Colonic mucosa (tissue), 4 donors: ENCODE measurements at places on chromosomes 1 and 21. TPM values are rescaled to one million over a fixed set of nuclear protein-coding genes. Genes with fewer than 3 reads are reported as not detected.

ITPKB gene
- 11.6 TPM for total RNA-seq

ZBTB18 gene
- 23.8 TPM for total RNA-seq

IFI44 gene
- 4.4 TPM for total RNA-seq

SLC1A7 gene
- total RNA-seq = 0.50 TPM

AKR7A3 gene
- 97.0 TPM for total RNA-seq

HPDL gene
- 4.3 TPM for total RNA-seq

EPHB2 gene
- total RNA-seq = 71.9 TPM

CCT3 gene
- 294 TPM for total RNA-seq

SLC25A34 gene
- total RNA-seq = 16.0 TPM

FCMR gene
- total RNA-seq = 2.3 TPM

BACE2 gene
- total RNA-seq = 69.5 TPM

IFT25 gene
- total RNA-seq = 17.5 TPM

MSH4 gene
- 0.20 TPM for total RNA-seq

APCS gene
- total RNA-seq = not detected

FMO5 gene
- 65.6 TPM for total RNA-seq

THEM5 gene
- not detected for total RNA-seq

OR2L5 gene
- total RNA-seq = not detected

PGLYRP3 gene
- not detected for total RNA-seq

CTTNBP2NL gene
- total RNA-seq = 93.3 TPM

ADGRL2 gene
- 10.5 TPM for total RNA-seq

VPS45 gene
- 30.6 TPM for total RNA-seq

PRAMEF17 gene
- total RNA-seq = not detected

RPL22 gene
- 314 TPM for total RNA-seq

PDZK1IP1 gene
- 85.2 TPM for total RNA-seq

FCRL4 gene
- total RNA-seq = not detected

TMEM200B gene
- total RNA-seq = 1.5 TPM

POTED gene
- total RNA-seq = not detected

PHF13 gene
- 8.0 TPM for total RNA-seq

CLCA2 gene
- 1.2 TPM for total RNA-seq

ATP5PB gene
- total RNA-seq = 488 TPM

ETV3L gene
- not detected for total RNA-seq

RGSL1 gene
- not detected for total RNA-seq

DTL gene
- total RNA-seq = 19.9 TPM

KRTAP19-3 gene
- total RNA-seq = not detected

DDR2 gene
- 26.5 TPM for total RNA-seq

ITGB3BP gene
- total RNA-seq = 19.7 TPM

SCP2 gene
- total RNA-seq = 178 TPM

S100A7A gene
- total RNA-seq = not detected

RHOU gene
- total RNA-seq = 13.3 TPM

WDR64 gene
- total RNA-seq = not detected

NCMAP gene
- 2.7 TPM for total RNA-seq

KIF17 gene
- 1.4 TPM for total RNA-seq

CASQ1 gene
- not detected for total RNA-seq

JAM2 gene
- 3.7 TPM for total RNA-seq

PLPP3 gene
- total RNA-seq = 33.3 TPM

LTN1 gene
- 21.1 TPM for total RNA-seq

KRTAP11-1 gene
- not detected for total RNA-seq

NFASC gene
- total RNA-seq = 12.1 TPM

RHD gene
- not detected for total RNA-seq

SOX13 gene
- 34.9 TPM for total RNA-seq

FNDC5 gene
- total RNA-seq = 0.45 TPM

CRB1 gene
- 0.17 TPM for total RNA-seq

OR6K3 gene
- total RNA-seq = not detected

XPR1 gene
- 25.8 TPM for total RNA-seq

ZYG11A gene
- 0.05 TPM for total RNA-seq

ANGPTL3 gene
- not detected for total RNA-seq

CDA gene
- total RNA-seq = 110 TPM
